AG08395 (cell line): ENCODE measurements at places on chromosomes 4 and X.

DNA sequence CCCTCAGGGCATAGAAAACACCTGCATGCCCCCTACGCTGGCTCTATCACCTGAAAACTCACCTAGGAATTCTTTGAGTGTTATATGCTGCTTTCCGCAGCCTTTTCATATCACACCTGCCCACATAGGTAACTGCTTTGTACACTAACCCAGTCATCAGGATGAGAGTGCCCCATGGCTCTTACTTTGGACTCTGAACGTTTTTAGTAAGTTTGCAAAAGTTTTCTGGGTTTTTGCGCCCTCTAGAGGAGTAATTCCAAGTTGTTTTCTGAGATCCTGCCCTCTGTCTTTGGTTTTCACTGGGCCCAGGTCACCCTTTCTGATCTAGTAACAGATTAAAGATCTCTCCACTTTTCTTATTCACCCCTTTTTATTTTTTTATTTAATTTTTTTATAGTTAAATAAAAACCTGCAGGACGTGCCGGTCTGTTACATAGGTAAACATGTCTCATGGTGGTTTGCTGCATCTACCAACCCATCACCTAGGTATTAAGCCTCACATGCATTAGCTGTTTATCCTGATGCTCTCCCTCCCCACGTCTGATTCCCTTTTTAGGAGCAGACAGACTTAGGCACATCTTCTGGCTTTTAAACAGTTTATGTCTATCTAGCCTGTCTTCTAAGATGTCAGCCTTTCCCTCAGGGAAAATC is 139.2 kb downstream of the NWD2 start:
- peak; percentile 6 for DNase-seq

GRCh38 chr4:8818063-8818881 is 53.4 kb downstream of the HMX1 start:
- no peak for DNase-seq

DNA sequence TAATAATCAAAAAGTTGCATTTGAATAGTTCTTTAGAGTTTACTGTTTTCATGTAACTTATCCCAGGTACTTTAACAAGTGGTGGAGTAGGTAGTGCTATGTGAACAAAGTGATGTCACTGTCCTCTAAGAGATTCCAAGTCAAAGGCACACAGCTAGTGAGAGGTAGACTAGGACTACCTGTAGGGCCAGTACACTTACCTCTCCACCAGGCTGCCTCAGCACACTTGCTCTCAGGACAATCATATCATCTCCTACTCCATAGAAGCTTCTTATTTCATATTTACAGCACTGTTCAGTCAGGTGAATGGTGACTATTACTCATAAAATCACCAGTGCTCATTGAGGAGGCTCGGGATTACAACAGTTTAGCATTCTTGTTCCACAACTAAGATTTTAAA is 173.0 kb upstream of the EMCN start:
- no peak for DNase-seq

DNA sequence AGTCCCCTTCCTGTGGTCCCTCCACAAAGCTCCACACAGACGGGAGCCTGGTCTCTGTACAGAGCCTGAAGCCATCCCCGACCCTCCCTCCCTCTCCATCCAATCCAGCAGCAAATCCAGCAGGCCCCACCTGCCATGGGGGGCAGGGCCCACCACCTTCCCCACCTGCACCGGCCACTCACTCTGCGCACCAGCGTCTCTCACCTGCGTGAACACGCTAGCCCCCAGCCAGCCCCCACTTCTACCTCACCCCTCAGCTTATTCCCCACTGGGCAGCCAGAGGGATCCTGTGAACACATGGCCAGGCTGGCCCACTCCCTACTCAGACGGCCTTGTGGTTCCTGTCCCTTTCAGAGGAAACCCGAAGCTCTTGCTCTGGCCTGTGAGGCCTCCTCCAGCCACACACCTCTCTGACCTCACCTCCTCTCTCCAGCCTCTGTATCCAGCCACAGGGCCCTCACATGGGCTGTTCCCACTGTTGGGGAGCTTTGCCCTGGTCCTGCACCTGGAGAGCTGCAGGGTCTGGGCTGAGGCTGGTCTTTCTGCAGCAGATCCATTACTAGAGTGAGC is 70.9 kb downstream of the WFS1 start:
- no peak for DNase-seq

DNA sequence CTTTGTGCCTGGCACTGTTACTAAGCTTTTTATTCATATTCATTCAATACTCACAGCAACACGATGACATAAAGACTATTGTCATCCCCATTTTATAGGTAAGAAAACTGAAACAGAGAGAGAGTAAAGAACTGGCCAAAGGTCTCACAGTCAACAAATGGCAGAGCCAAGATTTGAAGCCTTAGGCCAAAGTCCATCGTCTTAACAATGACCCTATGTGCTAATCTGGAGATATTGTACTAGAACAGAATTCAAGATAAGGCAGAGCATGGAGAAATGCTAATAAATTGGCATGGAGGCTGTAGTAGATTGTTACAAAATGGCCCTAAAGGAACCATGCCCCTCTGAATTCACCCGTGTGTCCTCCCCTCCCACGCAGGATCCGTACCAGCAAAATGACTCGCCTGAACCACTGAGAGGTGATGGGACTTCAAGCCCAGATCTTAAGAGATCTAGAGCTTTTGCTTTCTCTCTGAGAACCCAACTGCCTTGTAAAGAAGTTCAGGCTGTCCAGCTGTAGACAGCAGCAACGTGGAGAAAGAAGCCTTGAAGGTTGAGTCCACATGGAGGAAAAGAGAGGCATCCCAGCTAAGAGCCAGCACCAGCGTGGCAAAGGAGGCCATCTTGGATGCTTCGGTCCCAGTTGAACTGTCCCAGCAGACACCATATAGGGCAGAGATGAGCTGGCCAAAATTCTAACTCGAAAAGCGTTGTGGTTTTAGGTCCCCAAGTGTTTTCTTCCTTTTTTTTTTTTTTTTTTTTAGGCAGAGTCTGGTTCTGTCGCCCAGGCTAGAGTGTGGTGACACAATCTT is 52.8 kb upstream of the RBM47 start:
- no peak for DNase-seq

- no peak for DNase-seq
These were observed 64.7 kb upstream of the PTPN13 start for GRCh38 chr4:86529436-86529835.

DNA sequence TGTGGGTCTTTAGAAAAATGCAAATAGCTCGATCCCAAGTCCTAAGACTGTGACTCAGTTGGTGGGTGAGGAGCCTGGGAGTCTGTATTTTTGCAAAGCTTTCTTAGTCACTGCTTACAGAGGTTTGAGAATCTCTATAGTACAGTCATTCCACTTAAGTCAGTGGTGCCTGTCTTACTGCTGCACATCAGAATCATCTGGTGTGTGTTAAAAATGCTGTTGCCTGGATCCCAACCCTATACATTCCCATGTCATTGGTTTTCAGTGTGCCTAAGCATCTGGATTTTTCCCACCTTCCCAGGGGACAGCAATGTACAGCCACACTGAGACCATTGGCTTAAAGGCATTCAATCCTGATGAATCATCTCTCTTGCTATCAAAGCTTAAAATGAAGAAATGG is 21.0 kb upstream of the GEMIN8 start:
- DNase-seq = peak; percentile 17

DNA sequence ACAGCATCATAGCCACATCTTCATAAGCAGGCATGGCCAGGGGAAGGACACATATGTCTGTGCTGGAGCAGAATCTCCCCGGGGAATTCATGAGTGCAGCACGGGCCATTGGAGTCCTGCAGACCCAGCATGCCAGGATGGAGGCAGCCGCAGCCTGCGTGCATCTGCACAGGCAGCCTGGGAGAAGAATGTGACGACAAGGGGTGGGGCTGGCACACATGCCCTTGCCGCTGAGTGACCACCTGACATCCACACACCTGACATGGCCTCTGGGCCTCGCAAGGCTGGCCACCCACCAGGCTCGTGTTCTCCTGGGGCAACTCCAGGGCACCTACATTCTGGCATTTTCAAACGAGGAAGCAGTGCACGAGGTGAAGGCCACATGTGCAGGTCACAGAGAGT is 66.2 kb upstream of the AFAP1 start:
- DNase-seq = no peak

GRCh38 chr4:40143926-40144508 is 52.8 kb upstream of the RHOH start:
- DNase-seq = no peak

- no peak for DNase-seq
These were observed 37.7 kb upstream of the ENPP6 start for GRCh38 chr4:184255361-184255760.

DNA sequence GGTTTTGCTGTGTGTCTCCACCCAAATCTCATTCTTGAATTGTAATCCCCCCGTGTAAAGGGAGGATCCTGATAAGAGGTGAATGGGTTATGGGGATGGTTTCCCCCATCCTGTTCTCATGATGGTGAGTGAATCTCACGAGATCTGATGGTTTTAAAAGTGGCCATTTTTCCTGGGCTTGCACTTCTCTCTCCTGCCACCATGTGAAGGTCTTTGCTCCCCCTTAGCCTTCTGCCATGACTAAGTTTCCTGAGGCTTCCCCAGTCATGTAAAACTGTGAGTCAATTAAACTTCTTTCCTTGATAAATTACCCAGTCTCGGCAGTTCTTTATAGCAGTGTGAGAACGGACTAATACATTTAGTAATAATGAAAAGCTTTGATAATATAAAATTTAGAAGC is 46.9 kb downstream of the ANTXR2 start:
- DNase-seq = no peak

DNA sequence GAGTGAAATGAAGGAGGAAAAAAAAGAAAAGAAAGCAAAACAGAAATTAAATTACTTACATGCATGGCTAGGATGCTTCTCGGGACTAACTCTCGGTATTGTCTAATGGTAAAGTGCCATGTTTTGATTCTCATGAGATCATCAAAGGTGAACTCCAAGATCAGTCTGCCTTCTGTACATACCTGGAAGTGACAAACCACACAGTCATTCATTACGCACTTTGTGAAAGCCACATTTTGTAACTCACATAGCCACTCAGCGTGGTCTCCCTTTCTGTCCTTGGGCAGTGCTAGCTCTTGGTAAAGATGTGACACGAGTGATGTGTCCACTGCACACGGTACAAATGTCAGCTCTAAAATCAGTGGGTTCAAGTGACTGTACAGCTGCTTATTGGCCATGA is 309.8 kb downstream of the LDB2 start:
- no peak for DNase-seq

DNA sequence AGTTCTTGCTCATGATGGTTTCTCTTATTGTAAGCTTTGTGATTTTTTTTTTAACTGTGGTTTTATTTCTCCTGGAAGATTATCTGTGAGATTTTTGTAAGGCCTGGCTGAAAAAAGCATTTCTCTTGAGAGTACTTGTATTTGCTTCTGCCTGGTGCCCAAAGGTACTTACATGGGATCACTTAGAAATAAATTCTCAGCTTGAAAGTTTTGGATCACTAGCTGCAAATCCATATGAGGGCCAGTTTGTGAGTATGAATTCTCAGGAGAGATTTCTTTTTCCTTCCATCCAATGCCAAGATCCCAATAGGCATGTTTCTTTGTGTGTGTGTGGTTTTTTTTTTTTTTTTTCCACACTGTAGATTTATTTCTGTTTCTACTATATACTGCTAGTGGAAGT is 1884.7 kb upstream of the PCDH7 start:
- no peak for DNase-seq

DNA sequence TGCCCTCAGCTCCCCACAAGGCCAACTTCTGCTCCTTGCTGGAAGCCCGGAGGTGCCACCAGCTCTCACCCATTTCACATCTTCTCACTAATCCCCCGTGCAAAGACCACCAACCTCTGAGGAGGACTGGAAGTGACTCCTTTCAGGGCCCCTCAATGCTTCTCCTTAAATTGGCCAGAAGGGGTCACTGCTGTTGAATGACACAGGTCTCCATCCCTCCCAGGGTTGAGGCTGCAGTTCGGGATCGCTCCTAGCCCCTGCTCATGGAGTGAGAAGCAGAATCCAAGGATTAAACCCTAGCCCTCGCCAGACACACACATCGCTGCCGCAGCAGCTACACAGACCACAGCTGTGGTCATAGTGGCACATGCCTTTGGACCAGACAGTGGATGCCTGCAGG is 279.5 kb upstream of the TAPT1 start:
- peak; percentile 22 for DNase-seq

DNA sequence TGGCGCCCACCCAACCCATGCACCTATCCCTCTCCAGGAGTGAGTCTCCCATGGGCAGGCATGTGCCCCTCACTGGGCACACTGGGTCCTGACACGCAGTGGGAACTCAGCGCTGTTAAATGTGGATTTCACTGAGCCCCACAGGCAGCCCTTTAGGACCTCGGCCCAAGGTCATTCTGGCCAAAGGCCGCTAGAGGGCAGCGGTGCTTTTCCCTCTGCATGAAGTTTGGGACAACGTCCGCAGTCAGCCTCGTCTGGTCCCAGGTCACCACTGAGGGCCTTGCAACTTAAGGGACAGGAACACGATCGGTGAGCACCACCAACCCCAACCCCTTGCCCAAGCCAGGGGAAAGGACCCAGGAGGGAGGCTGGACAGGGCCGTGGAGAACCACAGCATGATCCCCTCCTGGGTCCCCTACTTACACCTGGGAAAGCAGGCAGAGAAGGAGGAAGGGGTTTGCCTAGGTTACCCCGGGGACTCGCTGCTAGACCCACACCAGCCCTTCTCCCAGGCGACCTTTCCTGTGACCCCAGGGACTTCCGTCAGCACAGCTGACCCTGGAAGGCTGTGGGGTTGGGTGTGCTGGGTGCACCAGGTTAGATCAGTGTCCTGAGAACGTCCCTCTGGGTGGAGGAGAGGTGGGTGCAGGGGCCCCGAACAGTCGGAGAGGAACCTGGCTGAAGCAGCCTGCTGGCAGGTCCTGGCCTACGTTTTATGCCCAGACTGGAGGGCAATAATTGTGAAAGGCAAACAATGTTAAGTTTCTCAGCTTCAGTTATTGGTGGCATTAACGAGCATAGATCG is 24.0 kb downstream of the CYTL1 start:
- peak; percentile 77 for DNase-seq
